ENCODE measurements at places on chromosomes 13 and 19.

DNA sequence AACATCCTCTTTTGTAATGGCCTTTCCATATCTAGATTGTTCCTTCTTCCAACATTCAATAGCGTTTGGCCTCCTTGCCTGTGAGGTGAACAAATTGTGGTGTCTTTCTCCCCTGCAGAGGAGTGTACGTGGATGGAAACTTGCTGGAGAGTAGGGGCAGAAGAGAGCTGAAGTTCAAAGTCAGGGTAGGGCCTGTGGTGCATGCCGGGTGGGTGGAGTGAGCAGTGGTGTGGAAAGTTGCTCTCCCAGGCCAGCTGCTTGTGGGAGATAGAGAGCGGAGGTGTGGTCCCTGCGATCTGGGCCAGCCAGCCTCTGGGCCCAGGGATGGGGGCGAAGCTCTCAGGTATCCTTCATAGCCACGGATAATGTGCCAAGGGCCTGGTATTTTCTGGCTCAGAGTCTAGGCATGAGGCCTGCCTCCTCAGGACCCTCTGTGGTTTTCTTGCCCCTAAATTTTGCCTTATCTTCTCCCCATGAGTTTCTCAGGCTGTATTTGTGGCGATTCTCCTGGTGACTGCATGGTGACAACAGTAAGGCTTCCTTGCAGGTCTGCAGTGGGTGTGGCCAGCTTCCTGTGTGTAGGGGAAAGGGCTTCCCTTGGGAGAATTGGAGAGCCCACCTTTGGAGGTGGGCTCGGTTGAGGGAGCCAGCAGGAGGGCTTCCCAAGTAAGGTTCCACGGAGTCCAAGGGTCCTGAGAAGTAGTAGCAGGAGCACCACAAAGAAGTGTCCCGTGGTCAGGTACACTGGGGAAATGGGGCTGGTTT lies 6.7 kb downstream of the RGCC start:
- DNase-seq = peak; percentile 93

DNA sequence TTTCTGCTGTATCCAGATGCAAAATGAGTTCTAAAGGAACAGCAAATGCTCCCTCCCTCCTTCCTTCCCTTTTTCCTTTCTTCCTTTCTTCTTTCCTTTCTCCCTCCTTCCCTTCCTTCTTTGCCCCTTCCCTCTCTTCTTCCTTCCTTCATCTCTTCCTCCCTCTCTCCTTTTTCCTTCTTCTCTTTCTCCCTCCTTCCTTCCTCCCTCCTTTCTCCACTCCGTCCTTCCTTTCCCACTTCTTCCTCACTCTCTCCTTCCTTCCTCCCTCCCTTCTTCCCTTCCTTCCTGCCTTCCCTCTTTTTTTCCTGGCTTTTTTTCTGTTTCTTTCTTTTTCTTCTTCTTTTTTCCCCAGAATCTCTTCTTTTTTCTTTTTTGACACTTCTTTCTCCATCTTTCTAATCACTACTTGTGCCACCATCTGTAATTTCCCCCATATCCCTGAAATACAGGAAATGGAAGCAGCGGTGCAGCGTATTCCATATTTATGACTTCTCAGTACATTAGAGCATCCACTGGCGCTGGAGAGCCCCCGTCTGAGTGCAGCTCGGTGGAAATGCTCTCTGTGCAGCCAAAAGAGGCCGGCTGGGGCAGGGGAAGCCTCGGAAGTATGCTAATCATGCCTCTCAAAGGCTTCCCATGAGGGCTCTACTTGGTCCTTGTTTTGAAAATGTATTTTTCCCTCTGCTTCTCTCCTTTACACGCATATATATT lies 275.6 kb downstream of the TSHZ3 start:
- DNase-seq = no peak

DNA sequence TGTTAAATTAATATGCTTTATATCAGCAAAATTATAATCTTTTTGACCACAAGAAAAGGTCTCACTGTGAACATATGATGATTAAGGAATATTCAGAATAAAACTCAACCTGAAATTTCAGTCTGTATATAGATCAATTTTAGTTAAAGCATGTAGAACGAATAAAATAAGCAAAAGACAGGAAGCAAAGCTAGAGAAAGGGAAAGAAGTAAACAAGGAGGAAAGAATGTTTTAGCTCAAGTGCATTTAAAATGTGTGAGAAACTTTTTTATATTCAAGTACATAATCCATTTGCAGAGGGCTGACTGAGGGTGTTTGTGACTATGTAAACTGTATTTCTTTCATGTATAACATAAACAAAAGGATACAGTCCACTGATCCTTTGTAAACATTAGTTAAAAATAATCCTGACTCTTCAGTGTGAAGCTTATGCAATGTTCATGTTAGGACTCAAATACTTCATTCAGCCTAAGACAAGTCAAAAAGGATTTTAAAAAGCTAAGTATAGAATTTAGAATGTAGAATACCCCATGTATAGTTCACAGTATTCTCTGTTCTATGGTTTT lies 472.1 kb downstream of the DIAPH3 start:
- no peak for DNase-seq

GRCh38 chr13:98576200-98576945 lies 534 bp downstream of the STK24 start:
- peak; percentile 30 for DNase-seq

DNA sequence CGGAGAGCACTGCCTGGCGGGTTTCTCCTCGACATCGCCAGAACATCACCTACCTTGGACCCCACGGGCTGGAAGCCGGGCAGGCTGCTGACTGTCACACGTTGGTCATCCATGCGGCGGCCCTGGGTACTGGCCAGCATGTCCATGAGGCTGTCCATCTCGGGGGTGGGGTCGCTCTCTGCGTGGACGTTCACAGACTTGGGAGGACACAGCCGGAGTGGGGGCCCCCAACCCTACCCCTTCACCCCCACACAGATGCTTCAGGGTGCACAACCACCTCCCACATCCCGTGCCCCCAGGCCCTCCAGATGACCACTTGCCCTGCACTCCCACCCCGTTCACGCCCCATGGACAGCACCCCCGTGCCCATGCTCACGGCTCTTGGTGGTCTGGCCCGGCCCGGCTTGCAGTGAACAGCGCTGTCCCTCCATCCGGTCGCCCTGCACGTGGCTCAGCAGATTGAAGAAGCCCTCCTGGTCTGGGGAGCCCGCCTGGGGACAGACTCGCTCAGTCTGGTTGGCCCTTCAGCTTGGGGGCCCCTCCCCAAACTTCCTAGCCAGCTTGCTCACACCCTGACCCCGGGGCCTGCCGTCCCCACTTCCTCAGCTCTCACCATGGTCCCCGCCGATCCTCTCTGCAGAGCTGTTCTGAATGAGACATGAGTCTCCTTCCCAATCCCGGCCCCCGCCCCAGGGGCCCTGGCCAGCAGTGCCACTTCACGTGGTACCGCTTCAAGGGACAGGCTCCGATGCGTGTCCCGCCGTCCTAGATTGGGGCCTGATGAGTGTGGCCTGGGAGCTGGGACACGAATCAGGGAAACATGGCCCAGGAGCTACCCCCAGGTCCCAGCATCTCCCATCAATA lies 947 bp downstream of the PCP2 start:
- no peak for DNase-seq

GRCh38 chr13:76756451-76756850 lies 129.8 kb downstream of the KCTD12 start:
- DNase-seq = no peak

DNA sequence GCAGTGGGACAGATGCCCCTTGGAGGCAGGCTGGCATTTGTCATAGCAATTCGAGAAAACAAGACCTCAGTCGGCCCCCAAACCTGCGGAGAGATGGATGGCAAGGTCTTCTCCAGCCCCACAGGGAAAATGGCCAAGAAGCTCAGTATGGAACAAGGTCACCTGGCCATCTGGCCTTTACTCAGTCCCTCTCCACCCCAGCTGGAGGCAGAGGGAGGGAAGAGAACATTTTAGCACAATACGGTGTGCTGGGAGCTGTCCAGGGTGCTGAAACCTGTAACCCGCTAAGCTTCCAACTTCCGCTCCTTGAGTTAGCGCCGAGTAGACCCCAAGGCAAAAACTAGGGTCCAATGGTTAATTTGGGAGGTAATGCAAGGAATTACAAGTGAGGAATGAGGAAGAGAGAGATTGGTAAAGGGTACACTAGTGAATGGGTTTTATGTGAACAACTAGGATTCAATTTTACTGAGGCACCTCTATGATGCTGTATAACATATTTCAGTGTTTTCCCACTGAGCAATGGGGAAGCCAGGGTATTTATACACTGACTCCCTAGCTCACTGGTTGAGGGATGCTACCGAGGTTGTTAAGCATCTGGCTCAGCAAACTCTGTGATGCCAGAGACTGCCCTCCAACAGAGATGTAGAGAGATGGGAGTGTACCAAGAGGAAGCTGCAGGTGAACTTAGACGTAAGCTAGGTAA lies 64.3 kb downstream of the CACNA1A start:
- DNase-seq = peak; percentile 9

DNA sequence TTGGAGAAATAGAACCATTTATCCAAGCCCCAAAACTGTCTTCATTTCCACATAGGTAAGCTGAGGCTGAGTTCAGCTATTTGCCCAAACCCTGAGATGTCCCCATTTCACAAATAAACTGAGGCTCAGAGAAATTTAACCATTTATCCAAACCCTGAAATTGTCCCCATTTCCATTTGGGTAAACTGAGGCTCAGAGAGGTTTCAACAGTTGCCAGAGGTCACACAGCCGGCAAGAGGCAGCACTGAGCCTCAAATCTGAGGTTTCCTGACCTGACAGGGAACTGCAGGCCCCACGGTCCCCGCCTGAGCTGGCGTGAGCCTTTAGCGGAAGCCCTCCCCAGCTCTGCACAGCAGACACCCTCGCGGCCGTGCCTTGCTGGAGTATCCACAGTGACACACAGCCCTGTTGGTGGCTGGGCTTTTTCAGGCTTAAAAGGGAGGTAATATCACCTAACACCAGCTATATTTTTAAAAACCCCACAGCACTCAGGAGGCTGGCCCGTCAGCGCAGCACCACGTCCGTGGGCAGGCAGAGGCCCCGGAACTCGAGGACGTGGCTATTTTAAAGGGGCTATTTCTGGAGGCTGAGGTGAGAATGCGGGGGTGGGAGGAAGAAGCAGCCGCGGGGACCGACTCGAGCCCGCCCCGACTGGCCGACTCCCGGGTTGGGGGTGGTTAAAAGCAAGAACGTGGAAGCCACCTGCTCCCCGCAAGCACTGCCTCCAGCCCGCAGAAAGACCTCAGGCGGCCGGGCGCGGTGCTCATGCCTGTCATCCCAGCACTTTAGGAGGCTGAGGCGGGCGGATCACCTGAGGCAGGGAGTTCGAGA lies 18.5 kb downstream of the PTPRS start:
- no peak for DNase-seq

DNA sequence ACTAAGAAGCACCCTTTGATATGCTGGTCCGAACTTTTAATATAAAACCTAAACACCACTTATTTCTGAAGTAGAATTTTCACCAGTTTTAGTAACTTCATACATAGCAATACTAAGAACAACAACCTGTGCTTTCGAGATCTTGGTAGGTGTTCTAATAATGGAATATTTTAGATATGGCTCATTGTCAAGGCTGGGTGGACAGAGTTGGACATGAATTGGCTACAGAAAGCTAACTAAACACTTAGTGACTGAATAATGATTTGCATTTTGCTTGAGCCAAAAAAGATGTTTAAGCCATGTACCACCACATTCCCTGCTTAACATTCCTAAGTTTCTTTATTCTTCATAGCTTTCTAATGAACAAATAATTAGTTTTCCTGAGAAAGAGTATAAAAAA lies 344.3 kb upstream of the SGCG start:
- DNase-seq = no peak

GRCh38 chr13:62038214-62038613 lies 622.6 kb upstream of the PCDH20 start:
- DNase-seq = no peak

- DNase-seq = no peak
These were observed 5.8 kb upstream of the POMP start for GRCh38 chr13:28653111-28653510.

- no peak for DNase-seq
These were observed 132.9 kb downstream of the PAN3 start for GRCh38 chr13:28271056-28271840.

GRCh38 chr19:7595466-7596133 lies at the start of gene CAMSAP3:
TSS of gene CAMSAP3 (plus strand) at chr19:7595863. CDS start at chr19:7596003, 140 bp downstream.
- no peak for DNase-seq

GRCh38 chr13:42650506-42650905 lies 76.6 kb downstream of the TNFSF11 start:
- DNase-seq = no peak

- DNase-seq = no peak
These were observed 105.4 kb upstream of the MBNL2 start for GRCh38 chr13:97116754-97117153.

GRCh38 chr19:1445932-1446712 lies 3.8 kb upstream of the APC2 start:
- DNase-seq = no peak

GRCh38 chr13:31209172-31209840 lies 9.5 kb downstream of the B3GLCT start:
- DNase-seq = peak; percentile 89

- DNase-seq = no peak
These were observed 27.2 kb downstream of the WDR62 start for GRCh38 chr19:36081894-36082293.

- DNase-seq = no peak
These were observed 2.5 kb downstream of the LCP1 start for GRCh38 chr13:46179491-46179908.

- peak; percentile 40 for DNase-seq
These were observed 710 bp upstream of the BTBD2 start for GRCh38 chr19:2016041-2016807.

- DNase-seq = no peak
These were observed 525.8 kb downstream of the MYO16 start for GRCh38 chr13:109154966-109155761.

DNA sequence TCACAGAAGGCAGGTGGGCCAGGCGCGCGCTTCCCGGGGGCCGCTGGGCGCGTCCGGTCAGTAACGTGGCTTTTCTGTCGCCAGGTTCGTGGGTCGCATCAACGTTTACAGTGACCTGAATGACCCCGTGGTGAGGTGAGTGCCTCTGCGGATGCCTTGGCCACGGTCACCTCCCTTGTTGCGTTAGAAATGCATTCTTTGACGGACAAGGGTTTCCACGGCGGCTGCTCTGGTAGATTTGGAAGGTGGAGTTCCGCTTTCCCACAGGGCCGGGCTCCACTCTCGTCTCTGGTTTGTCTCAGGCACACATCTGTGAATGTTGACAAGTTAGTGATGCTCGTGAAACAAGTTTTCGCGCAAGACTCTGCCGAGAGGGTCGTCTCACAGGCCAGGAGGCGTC lies 130.0 kb downstream of the ATP11A start:
- no peak for DNase-seq

DNA sequence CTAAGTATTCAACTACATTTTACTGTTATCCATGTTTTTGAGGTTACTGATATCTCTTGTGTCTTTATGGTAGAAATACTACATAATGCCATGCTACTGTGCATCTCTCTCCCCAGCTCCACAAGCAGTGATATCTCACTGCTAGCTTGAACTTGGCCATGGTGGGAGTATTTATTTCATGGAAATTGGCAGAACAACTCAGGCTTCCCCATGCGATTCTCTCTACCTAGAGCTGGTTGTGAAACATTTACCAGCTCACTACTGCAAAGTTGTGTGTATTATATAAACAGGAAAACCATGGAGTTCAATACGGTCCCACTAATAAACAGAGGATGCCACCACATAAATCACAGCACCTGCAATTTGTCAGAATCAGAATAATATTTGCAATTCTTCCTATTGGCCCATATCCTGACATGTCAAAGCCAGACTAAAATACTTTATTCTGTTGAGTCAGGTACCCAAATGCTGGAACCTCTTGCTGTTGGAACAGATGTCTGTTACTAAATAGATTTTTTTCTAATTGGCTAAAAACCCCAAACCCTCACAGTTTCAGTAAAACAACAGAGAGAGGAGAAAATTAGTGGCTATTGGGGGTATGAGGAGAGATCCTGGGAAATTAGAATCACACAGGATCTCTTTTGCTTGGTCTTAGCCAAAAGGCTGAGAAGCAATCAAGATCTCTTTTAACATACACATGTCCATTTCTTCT lies 91.4 kb upstream of the SLC10A2 start:
- no peak for DNase-seq
